ENCODE measurements at places on chromosomes 4 and X. TPM values are rescaled to one million over a fixed set of nuclear protein-coding genes. Genes with fewer than 3 reads are reported as not detected.

- peaks cover 55% of the 10 kb centered on the region for H3K36me3 ChIP-seq
- H3K27ac ChIP-seq = peak overlapping the region; percentile 29
- no peaks in the 10 kb centered on the region for H3K27me3 ChIP-seq
- H3K4me1 ChIP-seq = no peaks in the 10 kb centered on the region
- DNase-seq = peak; percentile 79
- H3K4me3 ChIP-seq = no peak overlapping the region
Observed at GRCh38 chr4:1300466-1301455, 11.1 kb downstream of the MAEA start.

DNA sequence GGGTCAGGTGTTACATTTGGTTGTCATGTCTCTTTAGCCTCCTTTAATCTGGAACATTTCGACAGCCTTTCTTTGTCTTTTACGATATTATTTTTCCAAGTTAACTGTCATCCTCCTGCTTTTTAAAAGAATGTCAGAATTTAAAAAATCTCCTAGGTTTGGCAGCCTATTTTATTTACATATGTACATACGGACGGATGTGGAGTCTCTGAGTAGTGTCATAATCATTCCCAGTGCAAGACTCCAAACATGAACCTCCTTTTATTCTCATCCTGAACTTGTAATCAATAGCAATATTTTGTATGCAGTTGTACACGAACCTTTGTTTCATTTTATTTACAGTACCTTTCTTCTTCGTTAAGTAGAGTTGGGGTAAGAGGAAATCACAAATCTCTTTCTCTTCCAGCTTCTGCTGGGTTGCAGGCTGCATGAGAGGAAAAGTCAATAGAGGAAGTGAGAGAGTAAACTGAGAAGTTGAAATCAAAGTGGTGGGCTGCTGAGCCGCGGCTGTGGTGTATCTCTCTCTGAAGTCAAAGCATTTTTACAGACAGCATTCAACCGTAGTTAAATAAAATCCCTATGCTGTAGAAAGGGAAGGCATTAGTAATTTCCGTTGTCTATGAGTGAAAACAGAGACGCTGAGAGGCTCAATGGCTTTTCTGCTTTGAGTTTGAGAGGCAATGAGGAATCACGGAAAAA lies 53.9 kb upstream of the RPS6KA3 start:
- no peak for DNase-seq
- no peak overlapping the region for H3K27ac ChIP-seq
- no peak overlapping the region for H3K4me3 ChIP-seq
- H3K27me3 ChIP-seq = no peaks in the 10 kb centered on the region
- no peaks in the 10 kb centered on the region for H3K4me1 ChIP-seq

The FAM236A gene
- not detected for total RNA-seq

- no peaks in the 10 kb centered on the region for H3K36me3 ChIP-seq
- H3K4me3 ChIP-seq = no peak overlapping the region
- H3K27me3 ChIP-seq = no peaks in the 10 kb centered on the region
- H3K4me1 ChIP-seq = no peaks in the 10 kb centered on the region
Observed at GRCh38 chr4:122003335-122003734, 51.5 kb upstream of the TRPC3 start.

DNA sequence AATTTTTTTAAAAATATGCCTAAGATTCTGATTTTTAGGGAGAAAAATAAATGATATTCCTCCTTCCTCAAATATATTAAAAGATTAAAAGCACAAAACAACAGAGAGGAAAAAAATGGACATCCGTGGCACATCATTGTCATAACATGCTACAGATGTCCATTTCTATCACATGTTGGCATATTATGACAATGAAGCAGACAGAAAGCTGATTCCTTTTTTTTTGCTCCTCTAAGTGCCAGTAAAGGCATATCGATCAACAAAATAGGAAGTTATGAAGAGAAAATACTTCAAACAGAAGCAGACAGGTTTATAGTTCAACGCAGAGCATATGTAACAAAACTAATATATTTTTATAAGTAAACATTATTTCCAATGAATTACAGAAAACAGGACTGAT lies 11.2 kb downstream of the KLHL8 start:
- H3K4me3 ChIP-seq = no peak overlapping the region
- DNase-seq = no peak
- H3K4me1 ChIP-seq = peaks cover 17% of the 10 kb centered on the region
- H3K27ac ChIP-seq = no peak overlapping the region
- no peaks in the 10 kb centered on the region for H3K27me3 ChIP-seq
- H3K36me3 ChIP-seq = no peaks in the 10 kb centered on the region

- H3K36me3 ChIP-seq = no peaks in the 10 kb centered on the region
- no peak overlapping the region for H3K27ac ChIP-seq
- H3K27me3 ChIP-seq = no peaks in the 10 kb centered on the region
- DNase-seq = no peak
- H3K4me3 ChIP-seq = no peak overlapping the region
Observed at GRCh38 chr4:66736606-66737005, 808.7 kb downstream of the CENPC start.

The APLN gene
- total RNA-seq = not detected

- H3K36me3 ChIP-seq = peaks cover 13% of the 10 kb centered on the region
- H3K27ac ChIP-seq = peak overlapping the region; percentile 91
- H3K4me3 ChIP-seq = peak overlapping the region; percentile 87
- H3K27me3 ChIP-seq = no peaks in the 10 kb centered on the region
Observed at GRCh38 chr4:2933566-2934076, 29.6 kb downstream of the NOP14 start.

- H3K4me3 ChIP-seq = no peak within 1 kb of the TSS
- peaks cover 69% of the 10 kb centered on the region for H3K27me3 ChIP-seq
- no peak for DNase-seq
- peaks cover 18% of the 10 kb centered on the region for H3K4me1 ChIP-seq
- H3K27ac ChIP-seq = no peak within 1 kb of the TSS
- no peaks in the 10 kb centered on the region for H3K36me3 ChIP-seq
Observed at GRCh38 chrX:25015486-25016360, at the start of gene ARX. ARX (minus strand) TSS chrX:25015965; CDS start chrX:25015737, 228 bp downstream.

The DSPP gene
- not detected for total RNA-seq

The ZNF711 gene
- total RNA-seq = 2.0 TPM

GRCh38 chr4:184782731-184783373 lies 42.9 kb downstream of the ACSL1 start:
- no peak overlapping the region for H3K4me3 ChIP-seq
- H3K27me3 ChIP-seq = no peaks in the 10 kb centered on the region
- H3K36me3 ChIP-seq = peaks cover 75% of the 10 kb centered on the region
- no peaks in the 10 kb centered on the region for H3K4me1 ChIP-seq
- H3K27ac ChIP-seq = no peak overlapping the region

The ERCC6L gene
- under 0.01 TPM for total RNA-seq

- H3K4me1 ChIP-seq = peaks cover 9% of the 10 kb centered on the region
- no peaks in the 10 kb centered on the region for H3K27me3 ChIP-seq
Observed at GRCh38 chr4:3046162-3046561, 28.2 kb downstream of the HTT-AS start.

GRCh38 chr4:152419809-152420208 lies 116.1 kb downstream of the FBXW7 start:
- H3K4me1 ChIP-seq = peaks cover 5% of the 10 kb centered on the region
- no peak for DNase-seq
- H3K27me3 ChIP-seq = no peaks in the 10 kb centered on the region
- H3K36me3 ChIP-seq = no peaks in the 10 kb centered on the region

DNA sequence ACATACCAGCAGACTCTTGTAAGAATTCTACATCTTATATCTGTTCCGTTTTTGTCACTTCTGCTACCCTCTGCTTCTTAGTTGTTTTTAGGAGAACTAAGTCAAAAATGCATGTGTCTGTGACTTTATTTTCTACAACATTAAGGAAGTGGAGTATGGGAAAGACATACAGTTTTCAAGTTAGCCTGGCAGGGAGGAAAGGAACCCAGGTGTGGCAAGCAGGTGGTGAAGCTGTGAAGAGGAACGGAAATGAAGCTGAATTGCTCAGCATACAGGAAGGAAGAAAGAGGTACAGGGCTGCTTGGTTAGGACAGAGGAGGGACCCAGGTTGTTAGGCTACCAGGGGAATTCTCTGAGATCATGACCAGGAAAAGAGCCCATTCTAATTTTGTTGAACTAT lies 9.4 kb downstream of the GPRIN3 start:
- DNase-seq = no peak
- H3K4me3 ChIP-seq = no peak overlapping the region
- no peaks in the 10 kb centered on the region for H3K27me3 ChIP-seq
- peak overlapping the region; percentile 15 for H3K27ac ChIP-seq

The PHOX2B gene
- total RNA-seq = 3.3 TPM

The MSANTD1 gene
- total RNA-seq = 0.16 TPM

The GAB3 gene
- total RNA-seq = 5.0 TPM

- peak overlapping the region; percentile 66 for H3K4me3 ChIP-seq
- no peak for DNase-seq
- no peaks in the 10 kb centered on the region for H3K36me3 ChIP-seq
- no peaks in the 10 kb centered on the region for H3K4me1 ChIP-seq
Observed at GRCh38 chrX:103357871-103358270, 1.6 kb downstream of the TCEAL9 start.

GRCh38 chr4:120830204-120830603 lies 92.3 kb downstream of the PRDM5 start:
- H3K27me3 ChIP-seq = no peaks in the 10 kb centered on the region
- H3K4me1 ChIP-seq = peaks cover 5% of the 10 kb centered on the region
- no peak for DNase-seq
- no peak overlapping the region for H3K4me3 ChIP-seq

The HSD17B13 gene
- total RNA-seq = 0.27 TPM

DNA sequence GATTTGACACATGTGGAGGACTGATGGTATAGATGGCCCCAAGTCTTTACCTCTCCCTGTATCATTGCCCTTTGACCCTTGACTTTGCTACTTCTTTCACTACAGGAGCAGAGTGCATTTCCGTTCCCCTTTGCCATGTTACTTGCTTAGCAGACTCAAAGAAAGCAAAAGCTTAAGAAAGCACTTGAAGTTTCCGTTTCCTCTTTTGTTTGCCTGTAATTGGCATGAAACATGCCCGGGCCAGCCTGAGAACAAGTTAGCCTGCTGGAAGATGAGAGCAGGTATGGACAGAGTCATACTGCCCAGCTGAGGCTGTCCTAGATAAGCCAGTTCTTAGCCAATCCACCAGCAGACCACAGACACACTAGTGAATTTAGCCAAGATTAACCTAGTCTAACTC lies 206.0 kb downstream of the BCOR start:
- no peaks in the 10 kb centered on the region for H3K27me3 ChIP-seq
- no peaks in the 10 kb centered on the region for H3K36me3 ChIP-seq
- no peak overlapping the region for H3K4me3 ChIP-seq
- no peaks in the 10 kb centered on the region for H3K4me1 ChIP-seq
- no peak for DNase-seq

The IBSP gene
- total RNA-seq = not detected

DNA sequence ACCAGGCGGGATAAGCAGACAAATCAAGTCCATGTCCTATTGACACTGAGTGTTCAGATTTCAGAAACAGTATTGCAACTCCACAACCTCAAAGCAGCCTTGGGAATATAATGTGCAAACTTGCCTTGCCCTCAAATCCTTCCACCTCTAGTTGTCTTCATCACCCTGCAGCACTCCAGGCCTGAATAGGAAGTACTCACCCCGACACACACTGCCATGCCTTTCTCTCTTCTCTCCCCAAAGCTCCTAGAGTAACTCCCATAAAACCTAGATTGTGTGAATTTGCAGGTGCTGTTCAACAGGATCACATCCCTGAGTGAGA lies 19.6 kb downstream of the ACSL1 start:
- H3K27ac ChIP-seq = no peak overlapping the region
- no peaks in the 10 kb centered on the region for H3K36me3 ChIP-seq
- H3K27me3 ChIP-seq = no peaks in the 10 kb centered on the region
- no peak overlapping the region for H3K4me3 ChIP-seq
- no peaks in the 10 kb centered on the region for H3K4me1 ChIP-seq

DNA sequence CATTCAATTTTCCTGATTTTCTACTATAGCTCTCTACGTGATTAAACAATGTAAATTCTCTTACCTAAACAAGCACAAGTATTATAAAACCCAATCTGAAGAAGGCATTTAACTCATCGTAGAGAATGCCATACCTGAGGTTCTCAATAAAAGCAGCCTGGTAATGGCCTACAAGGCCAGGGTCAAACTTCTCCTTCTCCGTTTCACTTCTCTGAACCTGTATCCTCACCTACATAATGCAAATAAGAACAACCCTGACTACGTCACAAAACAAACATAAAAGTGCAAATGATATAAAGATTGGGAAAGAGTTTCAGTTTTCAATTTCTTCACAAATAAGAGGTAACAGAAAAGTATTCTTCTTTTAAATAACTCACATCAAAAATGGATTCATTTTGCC lies 55.6 kb upstream of the STS start:
- H3K36me3 ChIP-seq = no peaks in the 10 kb centered on the region
- H3K27me3 ChIP-seq = no peaks in the 10 kb centered on the region
- no peak overlapping the region for H3K27ac ChIP-seq
- no peak for DNase-seq
- H3K4me1 ChIP-seq = no peaks in the 10 kb centered on the region
- H3K4me3 ChIP-seq = no peak overlapping the region

The SPANXN4 gene
- total RNA-seq = not detected

The GAGE1 gene
- total RNA-seq = not detected

The ENPEP gene
- total RNA-seq = 1.8 TPM

The SLC9B1 gene
- total RNA-seq = not detected

The UCHL1 gene
- total RNA-seq = 91.3 TPM

The EBP gene
- total RNA-seq = 22.7 TPM

DNA sequence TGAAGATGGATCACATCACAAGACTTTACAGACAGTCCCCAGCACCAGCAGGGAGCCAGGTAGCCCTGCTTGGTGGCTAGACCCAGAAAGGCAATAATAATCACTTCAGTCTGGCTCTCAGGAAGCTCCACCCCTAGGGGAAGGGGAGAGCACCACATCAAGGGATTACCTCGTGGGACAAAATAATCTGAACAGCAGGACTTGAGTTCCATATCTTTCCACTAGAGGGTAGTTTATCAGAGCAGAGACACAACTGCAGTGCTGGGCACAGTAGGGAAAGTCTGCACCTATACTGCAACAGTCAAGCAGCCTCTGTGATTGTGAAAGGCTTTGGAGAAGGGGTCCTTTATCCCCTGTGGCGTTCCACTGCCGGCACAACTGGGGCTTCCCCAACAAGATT lies 547.0 kb upstream of the POU3F4 start:
- no peak for DNase-seq
- H3K4me1 ChIP-seq = no peaks in the 10 kb centered on the region
- no peak overlapping the region for H3K4me3 ChIP-seq

DNA sequence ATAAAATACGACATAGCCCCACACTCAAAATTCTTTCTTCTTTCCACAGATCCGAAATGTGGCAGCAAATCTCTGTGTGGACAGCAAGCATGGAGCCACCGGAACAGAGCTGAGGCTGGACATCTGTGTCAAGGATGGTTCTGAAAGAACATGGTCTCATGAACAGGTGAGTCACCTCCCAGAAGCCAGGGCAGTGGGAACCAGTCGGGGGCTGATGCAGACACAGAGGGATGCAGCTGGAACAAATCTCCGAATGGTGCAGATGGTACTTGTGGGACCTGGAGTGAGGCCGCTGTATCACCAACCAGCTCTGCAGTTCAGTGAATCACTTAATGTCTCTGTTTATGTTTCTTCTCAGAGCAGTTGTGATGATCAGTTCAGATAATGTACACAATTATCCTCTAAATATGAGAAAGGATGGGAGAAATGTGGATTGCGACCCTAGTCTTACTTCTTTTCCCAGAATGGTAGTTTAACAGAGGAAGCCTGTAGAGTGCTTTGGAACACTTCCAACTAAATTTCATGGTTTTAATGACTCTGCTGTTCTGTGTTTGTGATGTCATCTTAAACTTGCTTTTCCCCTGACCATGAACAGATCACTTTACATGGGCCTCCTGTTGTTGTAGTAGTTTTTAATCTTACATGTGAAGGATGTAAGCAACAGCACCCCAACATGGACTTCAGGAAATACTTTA lies 159.3 kb upstream of the GALNT7 start:
- H3K4me3 ChIP-seq = no peak overlapping the region
- no peaks in the 10 kb centered on the region for H3K4me1 ChIP-seq
- H3K36me3 ChIP-seq = no peaks in the 10 kb centered on the region

- peaks cover 18% of the 10 kb centered on the region for H3K4me1 ChIP-seq
- H3K36me3 ChIP-seq = no peaks in the 10 kb centered on the region
- H3K27me3 ChIP-seq = no peaks in the 10 kb centered on the region
Observed at GRCh38 chr4:75844151-75844662, 58.0 kb downstream of the PPEF2 start.

All from sigmoid colon (tissue), 7 donors.